ENCODE measurements at places on chromosomes 4 and X.

DNA sequence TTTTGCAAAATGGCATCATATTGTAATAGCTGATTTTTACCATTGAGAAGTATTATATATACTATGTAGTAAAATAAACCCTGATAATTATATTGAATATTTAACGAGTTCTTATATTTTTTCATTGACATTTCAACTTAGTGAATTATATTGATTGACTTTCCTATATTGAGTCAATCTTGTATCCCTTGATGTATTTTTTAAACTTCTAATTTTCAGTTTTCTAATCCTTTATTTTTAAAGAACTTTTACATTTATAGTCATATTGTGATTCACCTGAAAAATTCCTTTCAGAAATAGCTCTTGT lies 54.4 kb downstream of the CXCL1 start:
- no peaks in the 10 kb centered on the region for H3K36me3 ChIP-seq
- H3K4me3 ChIP-seq, result no peak overlapping the region
- no peak for DNase-seq
- H3K27ac ChIP-seq, result no peak overlapping the region
- no peaks in the 10 kb centered on the region for H3K4me1 ChIP-seq

GRCh38 chr4:2305766-2306501 lies 44.0 kb upstream of the MXD4 start:
- H3K27ac ChIP-seq, result no peak overlapping the region
- DNase-seq, result no peak
- H3K27me3 ChIP-seq, result peaks cover 2% of the 10 kb centered on the region
- H3K4me1 ChIP-seq, result no peaks in the 10 kb centered on the region

DNA sequence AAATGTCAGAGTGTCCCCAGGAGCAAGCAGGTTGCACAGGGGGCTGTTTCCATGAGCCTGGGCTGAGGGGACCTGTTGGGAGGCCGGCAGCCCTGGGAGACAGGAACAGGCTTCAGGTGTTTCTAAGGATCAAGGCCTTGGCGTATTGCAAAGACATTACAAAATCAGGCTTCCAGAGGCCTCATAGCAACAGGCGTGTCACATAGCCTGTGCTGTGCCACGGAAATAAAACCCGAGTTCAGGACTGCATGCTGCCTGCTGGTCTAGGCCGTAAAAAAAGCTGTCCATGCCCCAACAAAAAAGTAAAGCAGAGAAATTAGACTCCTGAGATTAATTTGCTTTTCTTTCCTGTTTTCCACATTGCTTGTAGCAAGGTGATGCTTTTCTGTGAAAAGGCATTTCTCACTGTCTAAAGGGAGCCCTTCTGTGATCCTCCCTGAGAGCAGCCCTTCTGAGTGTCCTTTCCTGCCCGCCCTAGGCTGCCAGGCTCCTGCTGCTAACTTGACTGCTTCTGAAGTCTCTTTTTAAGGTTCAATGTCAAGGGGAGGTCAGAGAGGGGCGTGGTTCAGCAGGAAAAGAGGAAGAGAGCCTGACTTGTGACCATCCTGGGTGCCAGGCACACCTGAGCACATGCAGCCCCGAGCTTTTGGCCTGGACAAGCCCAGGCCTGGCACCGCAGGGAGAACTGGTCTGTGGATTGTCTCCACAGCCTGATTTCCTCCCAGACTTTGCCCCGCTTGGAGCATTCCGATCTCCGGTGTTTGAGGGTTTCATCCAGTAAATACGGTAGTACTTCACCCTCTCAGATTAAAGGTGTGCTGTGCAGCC lies 21.3 kb downstream of the SHROOM2 start:
- no peaks in the 10 kb centered on the region for H3K27me3 ChIP-seq
- H3K4me3 ChIP-seq, result no peak overlapping the region
- H3K27ac ChIP-seq, result no peak overlapping the region
- H3K4me1 ChIP-seq, result peaks cover 4% of the 10 kb centered on the region
- H3K36me3 ChIP-seq, result peaks cover 7% of the 10 kb centered on the region
- DNase-seq, result no peak

DNA sequence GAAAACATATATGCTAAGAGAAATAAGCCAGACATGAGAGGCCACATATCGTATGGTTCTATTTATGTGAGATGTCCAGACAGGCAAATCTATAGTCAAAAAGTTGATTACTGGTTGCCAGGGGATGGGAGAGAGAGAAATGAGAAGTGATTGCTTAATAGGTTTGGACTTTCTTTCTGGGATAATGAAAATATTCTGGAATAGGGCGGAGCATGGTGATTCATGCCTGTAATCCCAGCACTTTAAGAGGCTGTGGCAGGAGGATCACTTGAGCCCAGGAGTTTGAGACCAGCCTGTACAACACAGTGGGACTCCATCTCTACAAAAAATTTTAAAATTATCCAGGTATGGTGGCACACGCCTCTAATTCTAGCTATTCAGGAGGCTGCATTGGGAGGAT lies 22.4 kb downstream of the RBM47 start:
- no peaks in the 10 kb centered on the region for H3K27me3 ChIP-seq
- peaks cover 11% of the 10 kb centered on the region for H3K36me3 ChIP-seq
- H3K27ac ChIP-seq, result peak overlapping the region; percentile 2
- H3K4me1 ChIP-seq, result peaks cover 10% of the 10 kb centered on the region
- H3K4me3 ChIP-seq, result no peak overlapping the region

DNA sequence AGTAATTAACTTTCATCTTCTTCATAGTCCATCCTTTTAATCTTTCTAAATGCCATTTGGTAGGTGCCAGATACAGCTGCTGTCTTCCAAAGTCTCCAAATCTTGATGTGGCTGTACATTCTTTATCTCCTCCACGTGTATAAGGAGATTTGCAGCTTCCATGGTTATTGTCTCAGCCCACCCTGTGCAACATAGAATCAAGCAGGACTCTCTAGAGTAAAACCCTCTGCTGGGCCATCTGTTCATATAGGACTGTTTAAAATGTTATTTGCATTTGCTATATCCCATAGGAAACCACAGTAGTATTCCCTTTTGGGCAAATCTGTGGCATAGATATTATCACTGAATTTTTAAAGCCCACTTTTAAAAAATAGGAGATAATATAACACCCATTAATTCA lies 527.2 kb upstream of the EPHA5 start:
- no peak overlapping the region for H3K4me3 ChIP-seq
- no peak for DNase-seq
- H3K27me3 ChIP-seq, result peaks cover 4% of the 10 kb centered on the region
- no peaks in the 10 kb centered on the region for H3K4me1 ChIP-seq
- no peak overlapping the region for H3K27ac ChIP-seq
